ENCODE measurements at places on chromosomes 6 and 20. TPM values are rescaled to one million over a fixed set of nuclear protein-coding genes. Genes with fewer than 3 reads are reported as not detected.

Gene WFDC12
- not detected for total RNA-seq

DNA sequence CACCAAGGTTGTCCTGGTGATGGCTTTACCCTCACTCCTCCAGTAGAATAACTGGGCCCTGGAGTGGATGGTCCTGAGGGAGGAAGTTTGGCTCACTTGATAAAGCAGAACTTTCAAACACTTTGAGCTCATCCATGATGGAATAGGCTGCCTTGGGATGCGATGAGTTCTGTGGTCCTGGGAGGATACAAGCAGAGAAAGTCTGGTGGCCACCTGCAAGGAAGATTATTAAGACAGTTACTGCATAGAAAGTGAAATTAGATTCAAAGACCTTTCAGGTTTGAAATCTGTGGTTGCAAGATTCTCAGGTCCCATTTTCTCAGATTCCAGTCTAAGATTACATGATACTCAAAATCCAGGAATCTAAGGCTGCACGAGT is 19.9 kb upstream of the CCN5 start:
- no peak for DNase-seq

GRCh38 chr6:139572001-139572400 is 197.6 kb upstream of the CITED2 start:
- DNase-seq = no peak

DNA sequence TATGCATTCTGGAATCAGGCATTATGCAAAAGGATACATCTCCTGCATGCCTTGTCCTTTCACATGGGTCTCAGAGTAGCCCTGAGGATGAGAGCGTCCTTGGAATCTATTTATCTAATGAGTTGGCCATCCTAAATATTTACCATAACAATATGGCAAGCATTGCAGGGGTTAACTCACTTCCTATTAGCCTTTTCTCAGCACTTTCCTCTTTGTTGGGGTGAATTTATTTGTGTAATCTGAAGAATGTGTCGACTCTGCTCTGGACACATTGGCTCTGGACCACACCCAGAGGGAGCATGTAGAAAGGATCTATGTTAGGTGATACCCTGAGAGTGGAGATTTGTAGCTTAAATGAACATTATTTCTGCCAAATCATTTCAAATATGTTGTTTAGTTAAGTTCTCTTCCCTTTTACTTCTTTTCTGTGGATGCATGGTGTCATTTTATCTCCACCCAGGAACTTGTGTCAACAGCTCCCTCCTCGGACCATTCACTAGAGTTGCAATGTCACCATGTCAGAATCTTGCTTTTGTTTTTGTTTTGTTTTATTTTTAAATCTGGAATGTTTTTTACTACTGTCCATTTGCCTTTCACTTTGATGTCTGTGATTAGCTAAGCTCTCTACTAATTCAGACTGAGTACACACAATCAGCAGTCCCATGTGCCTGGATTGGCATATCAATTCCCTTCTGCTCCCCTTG is 757.0 kb upstream of the MMS22L start:
- DNase-seq = no peak

Gene MICA
- 56.3 TPM for total RNA-seq

Gene HLA-G
- total RNA-seq = not detected

GRCh38 chr6:121510568-121511177 is 75.2 kb downstream of the GJA1 start:
- no peak for DNase-seq

DNA sequence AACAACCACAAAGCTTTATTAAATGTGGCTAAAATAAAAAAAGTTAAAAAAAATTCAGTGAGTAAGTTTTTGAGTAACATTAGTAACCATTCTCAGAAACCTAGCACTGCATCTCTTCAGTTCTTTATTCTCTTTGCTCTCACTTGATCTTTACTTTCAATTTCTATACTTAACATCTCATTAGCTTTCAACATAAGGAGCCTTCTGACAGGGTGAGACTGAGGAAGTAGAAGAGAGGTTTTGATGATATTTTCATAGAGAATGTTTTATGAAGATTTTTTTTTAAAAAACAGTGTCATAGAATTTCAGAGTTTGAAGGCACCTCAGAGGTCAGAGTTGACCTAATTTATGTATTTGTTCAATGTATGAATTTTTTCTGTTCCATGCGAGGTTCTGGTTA is 60.8 kb downstream of the FAM83B start:
- no peak for DNase-seq

Gene DCDC2
- not detected for total RNA-seq

- no peak for DNase-seq
These were observed 4.1 kb downstream of the CCDC170 start for GRCh38 chr6:151497905-151498304.

Measured in chondrocyte (in vitro differentiated cells).